ENCODE measurements at places on chromosomes 5 and 9.

GRCh38 chr9:137369911-137370764 is 52.8 kb downstream of the EXD3 start:
- DNase-seq: no peak

GRCh38 chr5:78518365-78519197 is 130.0 kb downstream of the LHFPL2 start:
- DNase-seq: no peak

DNA sequence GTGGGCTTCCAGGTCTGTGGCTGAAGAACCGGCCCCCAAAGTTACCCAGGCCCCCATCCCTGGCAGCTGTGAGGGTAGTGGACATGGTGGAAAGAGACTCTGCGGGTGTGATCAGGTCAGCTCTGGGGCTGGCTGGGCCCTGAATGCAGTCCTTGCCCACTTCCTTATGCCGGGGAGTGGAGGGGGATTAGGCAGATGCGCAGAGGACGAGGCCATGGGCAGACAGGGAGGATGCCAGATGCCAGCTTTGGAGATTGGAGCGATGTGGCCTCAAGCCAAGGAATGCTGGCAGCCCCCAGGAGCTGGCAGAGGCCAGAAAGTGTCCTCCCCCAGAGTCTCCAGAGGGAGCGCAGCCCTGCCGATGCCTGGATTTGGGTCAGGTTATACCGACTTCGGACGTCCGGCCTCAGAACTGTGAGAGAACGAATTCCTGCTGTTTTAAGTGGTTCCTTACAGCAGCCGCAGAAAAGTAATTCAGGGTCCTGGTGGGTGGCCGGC is 69.8 kb downstream of the ADAMTS2 start:
- no peak for DNase-seq

DNA sequence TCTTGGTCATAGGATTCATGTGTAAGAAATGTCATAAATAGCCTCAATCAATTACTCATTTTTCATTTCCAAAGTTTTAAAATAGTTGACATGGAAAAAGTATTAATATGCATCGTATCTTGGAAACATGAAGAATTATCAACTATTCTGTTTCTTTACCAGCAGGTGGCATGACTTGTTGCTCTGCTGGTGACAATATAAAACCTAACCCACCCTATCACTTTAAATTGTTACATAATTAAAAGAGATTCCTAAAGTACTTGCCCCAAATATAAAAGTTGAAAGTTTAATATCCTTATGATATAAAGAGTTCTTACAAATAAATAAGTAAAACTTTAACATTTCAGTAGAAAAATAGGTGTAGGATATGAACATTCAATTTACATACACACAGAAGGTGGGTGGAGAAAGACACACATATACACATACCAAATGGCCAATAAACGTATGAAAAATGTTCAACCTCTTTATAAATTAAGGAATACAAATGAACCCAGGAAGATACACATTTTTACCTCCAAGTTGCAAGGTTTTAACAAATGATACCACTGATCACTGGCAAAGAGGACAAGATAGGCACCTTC is 30.6 kb downstream of the MAP1B start:
- DNase-seq: no peak

- no peak for DNase-seq
These were observed 72.7 kb downstream of the SMIM23 start for GRCh38 chr5:171858303-171858702.

DNA sequence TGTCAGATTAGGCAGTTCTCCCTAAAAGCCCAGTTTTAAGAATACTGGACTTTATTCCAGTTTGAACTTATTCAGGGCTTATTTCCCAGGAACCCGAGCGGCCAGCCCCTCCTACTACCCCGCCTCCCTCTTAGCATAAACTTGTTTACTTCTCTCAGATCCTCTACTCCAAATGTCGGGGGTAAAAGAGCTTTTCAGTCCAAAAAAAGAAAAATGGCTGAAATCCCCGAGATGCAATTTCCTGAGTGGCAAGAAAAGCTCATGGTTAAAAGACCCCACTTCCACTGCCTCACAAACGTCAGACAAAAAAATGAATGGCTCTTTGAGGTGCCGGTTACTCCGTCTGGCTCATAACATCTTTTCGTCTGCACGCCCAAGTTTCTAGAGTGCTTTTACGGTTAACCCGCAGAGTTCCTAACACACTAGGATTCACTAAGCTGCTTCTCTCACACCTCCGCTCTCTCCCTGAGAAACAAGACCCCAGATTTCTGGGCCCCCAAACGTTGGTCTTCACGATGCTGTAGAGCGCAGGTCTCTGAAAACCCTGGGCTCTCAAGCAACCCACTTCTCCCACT is 402 bp downstream of the BRD8 start:
- DNase-seq: no peak

DNA sequence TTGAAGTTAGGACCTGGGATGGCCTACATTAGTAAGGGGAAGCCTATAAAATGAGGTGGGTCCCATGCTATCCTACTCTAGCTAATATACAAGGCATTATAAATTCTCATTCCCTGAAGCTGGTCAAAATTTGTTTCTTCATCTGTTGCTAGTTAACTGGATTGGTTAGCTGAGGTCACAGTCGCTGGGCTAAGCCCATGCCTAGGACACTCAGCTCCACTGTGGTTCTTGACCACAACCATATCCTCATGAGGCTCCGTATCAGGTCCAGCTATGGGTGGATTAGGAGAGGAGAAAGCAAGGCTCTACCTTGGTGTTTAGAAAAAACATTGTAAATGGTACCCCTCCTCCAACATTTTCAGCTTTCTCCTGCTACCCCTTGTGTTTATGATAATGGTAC is 52.8 kb upstream of the RAI14 start:
- DNase-seq: no peak

Measured in stimulated activated CD4-positive, alpha-beta T cell treated with anti-CD3 and anti-CD28 coated beads, Interleukin-4, amount 100 ng/mL, for 4 hours (primary cell).